OCI-M1 (cell line): ENCODE measurements at places on chromosomes 7 and 10.

- DNase-seq = no peak
Observed at GRCh38 chr10:7618461-7618860, 48.3 kb downstream of the ITIH5 start.

- no peak for DNase-seq
Observed at GRCh38 chr7:113806633-113807327, 112.0 kb downstream of the PPP1R3A start.

- peak; percentile 69 for DNase-seq
Observed at GRCh38 chr10:110681023-110681681, 37.0 kb downstream of the RBM20 start.

- peak; percentile 49 for DNase-seq
Observed at GRCh38 chr7:18684916-18685315, 189.4 kb downstream of the HDAC9 start.

DNA sequence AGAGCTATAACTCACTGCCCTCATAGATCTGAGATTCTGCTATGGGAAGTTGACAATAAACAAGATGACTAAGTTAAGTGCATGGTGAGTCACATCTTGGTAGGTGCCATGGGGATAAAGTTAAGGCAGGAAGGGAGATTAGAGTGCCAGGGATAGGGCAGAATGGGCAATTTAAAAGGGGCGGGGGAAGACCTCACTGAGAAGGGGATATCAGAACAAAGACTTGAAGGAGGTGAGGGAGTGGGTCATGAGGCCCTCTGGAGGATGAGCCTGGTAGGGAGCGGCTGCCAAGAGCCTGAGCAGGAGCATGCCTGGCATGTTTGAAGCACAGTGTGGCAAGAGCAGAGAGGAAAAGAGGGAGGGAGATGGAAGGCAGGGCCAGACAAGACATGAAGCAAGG lies 34.8 kb upstream of the INMT start:
- DNase-seq = no peak

DNA sequence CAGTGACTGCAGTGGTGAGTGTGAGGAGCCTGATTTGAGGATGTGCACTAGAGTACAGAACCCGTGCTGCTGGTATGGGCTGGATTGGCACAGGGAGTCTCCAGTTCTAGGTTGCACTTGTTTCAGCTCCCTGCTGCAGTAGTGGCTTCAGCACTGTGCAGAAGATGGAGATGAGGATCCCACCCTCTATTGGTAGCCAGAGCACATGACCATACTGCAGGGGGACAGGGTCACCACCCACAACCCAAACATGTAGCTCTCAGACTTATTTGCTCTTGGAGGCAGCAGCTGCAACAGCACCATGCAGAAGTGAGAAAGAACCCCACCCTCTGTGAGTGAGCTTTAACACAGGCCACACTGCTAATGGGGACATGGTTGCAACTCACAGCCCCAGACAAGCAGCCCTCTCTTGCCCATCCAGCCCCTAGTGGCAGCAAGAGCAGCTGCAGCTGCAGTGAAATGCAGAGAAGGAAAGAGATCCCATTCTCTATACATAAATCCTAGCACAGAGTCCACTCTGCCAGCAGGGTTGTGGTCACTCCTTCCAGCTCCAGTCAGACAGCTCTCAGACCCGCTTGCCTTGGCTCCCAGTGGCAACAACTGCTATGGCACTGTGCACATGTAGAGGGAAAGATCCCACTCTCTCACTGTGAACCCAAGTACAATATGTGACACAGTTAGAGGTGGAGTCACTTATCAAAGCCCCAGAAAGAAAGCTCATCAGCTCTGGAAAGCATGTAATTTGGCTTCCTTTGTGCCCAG lies 51.4 kb upstream of the SCIN start:
- DNase-seq = peak; percentile 44

DNA sequence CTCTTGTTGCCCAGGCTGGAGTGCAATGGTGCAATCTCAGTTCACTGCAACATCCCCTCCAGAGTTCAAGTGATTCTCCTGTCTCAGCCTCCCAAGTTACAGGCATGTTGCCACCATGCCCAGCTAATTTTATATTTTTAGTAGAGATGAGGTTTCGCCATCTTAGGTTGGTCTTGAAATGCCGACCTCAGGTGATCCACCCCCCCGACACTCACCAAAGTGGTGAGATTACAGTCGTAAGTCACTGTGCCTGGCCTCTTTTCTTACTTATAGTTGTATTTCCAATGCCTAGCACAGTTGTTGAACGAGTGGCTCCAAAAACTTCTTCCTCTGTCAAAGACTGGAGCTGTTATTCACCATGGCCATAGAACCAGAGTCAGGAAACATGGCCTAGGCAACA lies 6.7 kb downstream of the RNF216 start:
- DNase-seq = no peak

DNA sequence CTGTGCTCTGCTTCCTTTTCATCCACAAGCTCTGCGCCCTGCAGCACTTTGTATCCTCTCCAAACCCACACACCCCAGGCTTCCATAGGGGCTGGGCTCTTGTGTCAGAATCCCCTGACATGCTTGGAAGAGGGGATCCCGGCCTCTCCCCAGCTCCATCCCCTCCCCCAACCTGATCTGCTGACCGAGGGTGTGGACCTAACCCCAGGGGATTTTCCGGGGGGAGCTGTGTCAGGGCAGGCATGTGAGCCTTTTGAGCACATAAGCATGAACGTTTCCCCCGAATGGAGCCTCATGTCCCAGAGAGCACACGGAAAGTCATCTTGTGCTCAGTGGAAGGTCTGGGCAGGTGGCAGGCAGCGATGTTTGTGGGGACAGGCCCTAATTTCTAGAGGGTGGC lies 17.7 kb downstream of the GPR26 start:
- DNase-seq = no peak

DNA sequence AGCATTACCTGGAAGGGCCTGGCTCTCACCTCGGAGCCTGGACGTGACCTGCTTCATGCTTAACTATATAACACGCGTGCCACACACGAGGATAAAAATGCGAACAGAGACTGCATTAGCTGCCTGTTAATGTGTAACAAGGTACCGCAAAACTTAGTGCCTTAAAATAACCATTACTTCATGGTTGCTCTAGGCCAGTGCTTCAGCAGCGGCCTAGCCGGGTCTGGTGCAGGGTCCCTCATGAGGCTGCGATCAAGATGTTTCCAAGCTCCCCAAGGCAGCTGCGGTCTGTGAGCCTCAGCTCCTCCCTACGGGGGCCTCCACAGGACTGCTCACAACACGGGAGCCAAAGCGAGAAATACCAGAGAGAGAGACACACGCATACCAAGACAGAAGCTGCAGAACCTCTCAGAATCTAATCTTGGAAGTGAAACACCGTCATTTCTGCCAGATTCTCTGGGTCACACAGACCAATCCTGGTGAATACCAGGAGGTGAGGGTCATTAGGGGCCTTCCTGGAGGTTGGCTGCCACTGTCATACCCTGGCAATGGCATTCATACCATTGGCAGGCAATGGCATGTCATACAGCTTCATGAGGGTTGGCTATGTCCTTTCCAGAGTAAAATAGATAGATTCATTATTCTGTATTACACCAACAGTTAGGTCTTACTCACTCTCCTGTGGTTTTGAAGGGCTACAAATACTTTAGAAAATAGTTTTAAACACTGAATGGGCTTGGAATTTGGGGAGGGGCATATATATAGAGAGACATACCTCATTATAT lies 94.5 kb downstream of the HIPK2 start:
- DNase-seq = no peak

GRCh38 chr7:148669927-148670326 lies 28.8 kb upstream of the CUL1 start:
- no peak for DNase-seq

DNA sequence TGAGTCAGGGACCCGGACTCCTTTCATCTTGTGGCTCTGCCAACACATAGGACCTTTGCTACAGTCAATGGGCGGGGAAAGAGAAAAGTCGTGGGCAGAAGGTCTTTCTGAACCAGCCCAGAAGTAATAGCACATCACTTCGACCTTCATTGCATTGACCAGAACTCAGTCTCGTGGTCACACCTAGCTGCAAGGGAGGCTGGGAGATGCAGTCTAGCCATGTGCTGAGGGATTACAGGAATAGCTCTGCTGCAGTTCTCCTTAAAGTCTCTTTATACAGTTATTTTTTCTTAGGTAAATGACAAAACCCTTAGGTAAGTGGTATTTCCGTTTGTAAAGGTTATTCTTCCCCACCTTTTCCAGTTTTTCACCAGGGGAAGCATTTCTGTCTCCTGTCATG lies 25.4 kb downstream of the WIPF3 start:
- no peak for DNase-seq

DNA sequence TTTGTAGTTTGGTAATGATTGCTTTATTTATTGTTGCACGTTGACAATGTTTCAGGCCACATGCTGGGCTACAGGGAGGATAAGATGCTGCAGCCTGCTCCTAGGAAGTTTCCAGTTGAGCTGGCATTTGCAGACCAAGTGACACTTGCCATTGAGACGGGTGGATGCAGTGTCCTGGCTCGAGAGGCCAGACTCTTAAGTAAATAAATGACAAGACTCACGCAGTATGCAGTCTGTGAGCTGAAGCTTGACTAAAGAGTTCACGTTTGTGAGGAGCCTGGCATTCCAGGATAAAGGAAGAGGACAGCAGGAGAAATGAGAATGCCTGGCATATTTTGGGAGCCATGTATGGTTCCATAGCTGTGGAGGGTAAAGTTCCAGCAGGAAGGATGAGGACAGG lies 105.8 kb downstream of the BAMBI start:
- DNase-seq = no peak

- DNase-seq = peak; percentile 54
Observed at GRCh38 chr7:78081888-78082287, 283.3 kb downstream of the PHTF2 start.

DNA sequence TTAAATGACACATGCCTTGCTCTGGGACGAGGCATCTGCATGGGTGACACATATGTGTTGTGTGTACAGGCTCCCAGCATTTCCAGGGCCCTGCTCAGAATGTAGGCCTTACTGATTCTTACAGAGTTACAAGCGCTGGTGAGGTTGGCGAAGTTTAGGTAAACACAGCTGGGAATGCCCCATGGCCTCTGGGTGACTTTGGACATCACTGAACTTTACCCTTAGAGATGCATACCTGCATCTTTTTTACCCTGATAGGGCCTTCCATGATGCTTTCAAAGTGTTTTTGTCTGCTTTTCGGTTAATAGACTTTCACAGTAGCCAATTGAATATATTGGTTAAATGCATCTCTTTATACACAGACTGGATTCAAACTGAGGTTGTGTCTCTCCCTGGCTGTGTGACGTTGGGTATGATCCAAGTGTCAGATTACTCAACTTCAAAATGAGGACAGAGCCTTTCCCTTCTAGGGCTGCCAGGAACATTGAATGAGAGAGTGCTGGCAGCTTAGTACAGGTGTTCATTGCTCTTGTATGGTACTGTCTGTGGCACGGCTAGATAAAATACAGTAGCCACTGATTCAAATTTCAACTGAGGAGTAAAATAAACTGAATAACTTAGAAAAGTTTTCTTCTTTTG lies 29.5 kb downstream of the EGFR start:
- no peak for DNase-seq

DNA sequence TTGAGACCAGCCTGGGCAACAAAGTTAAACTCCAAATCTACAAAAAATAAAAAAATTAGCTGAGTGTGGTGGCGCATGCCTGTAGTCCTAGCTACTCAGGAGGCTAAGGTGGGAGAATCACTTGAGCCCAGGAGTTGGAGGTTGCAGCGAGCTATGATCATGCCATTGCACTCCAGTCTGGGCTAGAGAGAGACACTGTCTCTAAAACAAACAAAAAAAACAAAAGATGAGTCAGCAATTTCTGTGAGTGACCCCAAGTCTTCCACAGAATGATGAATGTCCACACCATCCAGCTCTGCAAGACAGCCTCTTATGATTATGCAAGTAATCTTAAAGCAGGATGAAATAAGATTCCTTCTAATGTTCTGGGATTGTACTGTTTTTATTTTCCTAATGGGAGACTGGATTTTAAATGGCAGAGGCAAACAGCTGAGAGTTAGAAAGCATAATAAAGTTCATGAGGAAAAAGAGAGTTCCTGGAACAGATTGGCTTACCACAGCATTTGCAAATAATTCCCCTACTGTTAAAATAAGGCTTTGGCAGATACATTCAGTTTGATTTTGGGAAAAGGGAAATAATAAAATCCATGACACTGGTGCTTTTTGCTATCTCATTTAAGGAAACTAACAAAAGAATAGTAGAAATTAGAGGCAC lies 18.9 kb upstream of the PRKAR2B start:
- DNase-seq = peak; percentile 70

DNA sequence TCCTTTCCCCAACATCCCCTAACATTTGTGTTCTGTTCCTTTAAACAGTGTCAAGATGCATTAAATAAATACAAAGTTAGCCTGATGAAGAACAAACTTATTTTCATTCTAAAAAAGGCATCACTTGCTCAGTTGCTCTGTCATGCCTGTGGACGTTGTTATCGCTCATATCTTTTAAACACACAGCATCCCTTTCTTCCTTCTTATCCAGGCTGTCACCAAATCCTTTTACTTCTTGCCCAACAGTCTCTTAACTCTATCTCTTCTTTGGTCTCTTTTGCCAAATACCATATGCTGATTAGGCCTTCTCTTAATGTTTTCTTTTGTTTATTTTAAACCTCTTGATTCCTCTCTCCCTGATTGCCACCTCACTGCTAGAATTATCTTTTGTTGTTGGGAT lies 43.9 kb downstream of the DKK1 start:
- peak; percentile 64 for DNase-seq

DNA sequence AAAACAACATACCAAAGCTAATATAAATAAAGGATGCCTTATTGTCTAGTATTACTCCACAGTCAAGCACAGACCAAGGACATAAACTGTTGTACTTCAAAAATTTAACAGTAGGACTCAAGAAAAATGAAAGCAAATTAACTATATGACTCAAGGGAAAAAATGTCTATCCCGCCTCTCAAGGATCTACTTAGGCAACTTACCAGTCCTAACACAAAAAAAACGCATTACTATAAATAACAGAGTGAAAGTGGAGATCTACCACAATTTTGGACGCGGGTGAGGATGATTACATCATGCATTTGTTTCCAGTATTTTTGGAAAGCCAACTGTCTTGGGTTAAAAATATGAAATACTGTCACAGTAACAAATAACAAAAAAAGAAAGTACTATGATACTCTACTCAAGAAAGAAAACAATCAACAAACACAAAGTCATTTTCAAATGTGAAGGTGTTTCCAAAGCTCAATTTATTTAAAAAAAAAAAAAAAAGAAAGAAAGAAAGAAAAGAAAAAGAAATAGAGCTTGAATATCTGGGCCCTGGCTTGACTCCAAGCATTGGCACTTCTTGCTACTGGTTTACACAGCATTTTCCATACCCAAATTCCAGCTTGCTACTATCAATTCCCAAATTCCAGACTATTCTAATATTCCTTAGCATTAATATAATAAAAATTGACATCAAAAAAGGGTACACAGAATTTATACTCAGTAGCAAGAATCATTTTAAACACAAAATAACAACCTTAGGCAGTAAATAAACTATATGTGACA lies 99.4 kb downstream of the RSU1 start:
- peak; percentile 70 for DNase-seq
